ENCODE measurements at places on chromosomes 4 and X.

DNA sequence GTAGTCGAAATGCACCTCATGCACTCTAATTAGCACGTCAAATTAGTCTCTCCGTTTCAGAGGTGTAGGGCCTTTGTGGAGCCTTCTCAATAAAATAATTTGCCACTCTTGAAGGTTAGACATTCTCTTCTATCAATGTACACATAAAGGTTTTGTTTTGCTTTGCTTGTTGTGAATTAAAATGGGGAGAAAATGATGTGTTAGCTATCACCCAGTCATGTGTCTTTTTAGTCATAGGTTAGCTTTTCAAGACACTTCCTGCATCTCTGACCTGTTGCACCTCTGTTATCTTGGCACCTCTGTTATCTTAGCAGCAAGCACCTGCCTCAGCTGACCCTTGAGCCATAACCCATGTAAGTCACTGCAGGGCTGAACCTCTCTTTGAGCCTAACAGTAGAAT, 936 bp downstream of the TMEM144 start:
- DNase-seq: no peak

- DNase-seq: no peak
Observed at GRCh38 chrX:123779908-123780396, 47.1 kb upstream of the THOC2 start.

DNA sequence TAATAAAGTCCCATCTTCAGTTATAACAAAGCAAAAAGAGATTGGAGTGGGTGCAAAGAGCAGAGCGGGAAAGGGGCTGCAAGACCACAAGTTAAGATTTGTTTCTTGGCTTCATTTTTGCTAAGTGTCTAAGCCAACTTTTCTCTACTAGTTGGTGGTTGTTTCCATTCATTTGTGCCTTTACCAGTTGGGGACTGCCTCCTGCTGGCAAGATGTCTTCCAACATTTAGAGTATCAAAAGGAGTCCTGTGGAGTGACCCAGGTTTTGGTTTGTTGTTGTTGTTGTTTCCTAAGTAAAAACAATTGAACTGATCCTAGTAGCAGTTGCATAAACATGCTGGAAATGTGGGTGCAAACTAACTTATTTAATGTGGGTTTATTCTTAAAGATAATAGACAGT, 121.1 kb downstream of the SPATA18 start:
- DNase-seq: no peak

GRCh38 chr4:111991797-111992196, 153.5 kb upstream of the FAM241A start:
- DNase-seq: no peak

DNA sequence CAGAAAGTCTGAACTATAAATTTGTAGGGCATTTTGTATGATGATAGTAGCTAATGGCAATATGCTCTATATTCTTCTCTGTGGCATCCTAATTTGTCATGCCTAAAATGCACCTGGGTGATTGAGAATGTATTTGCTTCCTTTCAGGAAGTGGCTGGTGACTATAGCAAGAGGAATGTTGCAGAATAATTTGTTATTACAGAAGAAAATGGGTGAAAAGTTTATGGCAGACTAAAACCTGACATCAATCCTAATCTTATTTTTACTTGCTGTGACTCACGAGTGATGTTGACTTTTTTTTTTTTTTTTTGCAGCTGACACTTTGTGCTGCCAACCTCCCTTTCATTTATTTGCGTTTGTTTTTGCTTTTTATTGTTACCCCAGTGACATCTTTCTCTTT, 141.1 kb downstream of the MSL3 start:
- DNase-seq: no peak

- no peak for DNase-seq
Observed at GRCh38 chrX:153944140-153944799, at the start of gene RENBP. RENBP (minus strand) TSS chrX:153944643; CDS start chrX:153944610, 33 bp downstream.

- no peak for DNase-seq
Observed at GRCh38 chrX:109856974-109857373, 123.9 kb upstream of the ACSL4 start.

- no peak for DNase-seq
Observed at GRCh38 chr4:181137351-181137750, 1105.9 kb upstream of the TENM3 start.
